ENCODE measurements at places on chromosomes 1 and 21. TPM values are rescaled to one million over a fixed set of nuclear protein-coding genes. Genes with fewer than 3 reads are reported as not detected.

DNA sequence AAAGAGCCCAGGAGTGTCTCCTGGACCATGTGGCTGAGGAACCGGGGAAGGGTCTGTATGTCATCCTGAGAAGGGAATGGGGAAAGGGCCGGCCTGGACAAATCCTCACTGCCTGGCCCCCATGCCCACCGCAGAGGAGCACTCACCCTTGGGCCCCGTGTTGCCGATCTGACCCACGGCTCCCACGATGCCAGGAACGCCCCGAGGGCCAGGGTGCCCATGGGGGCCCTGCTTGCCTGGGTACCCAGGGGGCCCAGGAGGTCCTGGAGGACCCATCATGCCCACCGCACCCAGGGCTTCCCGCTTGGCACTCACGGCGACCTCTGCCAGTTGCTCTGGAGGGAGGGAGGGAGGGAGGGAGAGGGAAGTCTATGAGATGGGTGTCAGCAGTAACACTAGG lies 14.6 kb downstream of the COL9A2 start:
- no peak for DNase-seq

DNA sequence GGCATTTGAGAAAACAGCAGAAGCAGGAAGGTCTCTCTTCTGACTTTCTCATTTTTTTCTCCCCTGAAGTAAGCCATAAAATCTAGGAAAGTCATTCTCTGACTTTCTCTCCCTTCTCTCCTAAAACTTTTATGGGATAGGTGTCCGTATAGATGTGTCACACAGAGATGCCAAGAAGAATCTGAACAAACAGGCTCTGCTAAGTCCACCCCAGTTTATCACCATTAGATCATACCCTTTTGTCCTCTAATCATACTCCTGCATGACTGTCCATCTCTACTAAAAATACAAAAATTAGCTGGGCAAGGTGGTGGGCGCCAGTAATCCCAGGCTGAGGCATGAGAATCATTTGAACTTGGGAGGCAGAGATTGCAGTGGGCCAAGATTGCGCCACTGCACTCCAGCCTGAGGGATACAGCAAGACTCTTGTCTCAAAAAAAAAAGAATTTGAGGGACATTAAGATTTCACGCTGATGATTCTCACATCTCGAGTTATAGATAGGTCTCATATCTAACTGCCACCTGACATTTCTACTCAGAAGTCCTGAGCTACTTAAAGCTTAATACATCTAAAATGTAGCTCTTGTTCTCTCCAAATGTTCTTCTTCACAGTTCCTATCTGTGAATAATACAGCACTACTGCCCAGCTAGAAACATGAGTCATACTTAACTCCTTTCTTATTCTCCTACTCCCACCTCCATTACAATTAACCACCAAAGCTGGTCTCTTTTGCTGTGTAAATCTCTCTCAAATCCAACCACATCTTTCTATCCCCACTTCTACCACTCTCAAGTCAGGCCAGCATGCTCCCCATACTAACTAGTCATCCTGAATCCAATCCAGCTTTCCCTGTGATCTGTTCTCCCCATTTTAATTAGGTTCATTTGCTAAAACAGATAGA lies 47.7 kb downstream of the ZNF644 start:
- DNase-seq: no peak

DNA sequence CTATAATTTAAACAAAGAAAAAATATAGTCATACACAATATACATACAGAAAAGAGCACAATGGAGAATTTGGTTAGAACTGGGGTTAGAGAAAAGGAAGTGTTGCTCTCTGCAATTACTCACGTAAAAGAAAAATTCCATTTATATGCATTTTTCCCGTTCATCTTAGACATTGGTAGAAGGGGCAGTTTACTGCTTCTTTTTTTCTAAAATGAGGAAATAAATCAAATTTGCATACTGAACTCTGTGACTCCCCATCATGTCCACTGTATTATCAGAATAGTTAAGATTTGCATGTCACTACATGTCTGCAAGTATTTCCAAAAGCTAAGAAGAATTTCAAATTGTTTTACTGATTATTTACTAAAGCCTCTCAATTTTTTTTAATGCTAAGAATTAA lies 44.1 kb upstream of the C1orf105 start:
- no peak for DNase-seq

DNA sequence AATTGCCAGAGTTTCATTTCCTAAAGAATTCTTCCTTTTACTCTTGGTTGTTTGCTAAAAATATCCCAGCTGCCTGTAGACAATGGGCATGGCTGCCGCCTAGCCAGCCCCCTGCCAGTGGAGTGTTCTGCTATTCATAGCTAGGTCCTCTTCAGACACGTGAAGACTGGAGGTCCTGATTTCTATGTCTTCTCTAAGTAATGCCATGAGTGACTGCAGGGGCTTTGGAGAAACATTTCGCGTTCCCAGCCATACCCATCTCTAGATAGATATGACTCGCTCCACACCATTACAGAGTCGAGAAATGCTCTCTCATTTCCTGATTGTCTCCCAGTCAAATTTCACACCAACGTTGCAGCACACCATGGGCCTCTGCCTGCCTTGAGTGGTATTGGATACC lies 99.5 kb upstream of the BACE2 start:
- peak; percentile 4 for DNase-seq

GRCh38 chr1:31423418-31423947 lies 10.5 kb downstream of the SERINC2 start:
- peak; percentile 54 for DNase-seq

DNA sequence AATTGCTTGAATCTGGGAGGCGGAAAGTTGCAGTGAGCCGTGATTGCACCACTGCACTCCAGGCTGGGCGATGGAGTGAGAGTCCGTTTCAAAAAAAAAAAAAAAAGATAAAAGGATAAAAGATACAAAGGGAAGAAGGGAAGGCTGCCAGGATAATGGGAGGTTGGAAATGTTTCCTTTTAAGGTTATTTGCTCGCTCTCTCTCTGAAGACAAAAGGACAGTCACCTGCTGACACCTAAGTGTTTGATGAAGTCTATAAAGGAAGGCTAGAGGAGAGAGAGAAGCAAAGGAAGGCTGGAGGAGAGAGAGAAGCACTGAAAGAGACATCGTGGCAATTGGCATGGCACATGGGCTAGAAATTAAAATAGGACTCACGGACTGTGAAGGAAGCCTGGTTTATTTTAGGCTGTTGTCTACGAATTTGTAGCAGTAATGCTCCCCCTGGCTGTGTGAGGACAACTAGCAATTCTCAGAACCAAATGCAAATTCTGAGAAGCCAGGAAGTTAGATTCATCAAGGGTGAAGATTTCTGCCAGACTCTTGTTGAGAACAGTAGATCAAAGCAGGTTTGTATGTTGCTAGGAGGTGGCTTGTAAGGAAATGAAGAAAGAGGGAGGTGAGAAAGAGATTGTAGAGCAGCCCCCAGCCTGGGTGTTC lies 154.2 kb downstream of the ZP4 start:
- no peak for DNase-seq

SAMD13 gene
- 5.7 TPM for total RNA-seq

CLCA1 gene
- not detected for total RNA-seq

Measured in hematopoietic multipotent progenitor cell (in vitro differentiated cells).